ENCODE measurements at places on chromosomes 6 and 20.

DNA sequence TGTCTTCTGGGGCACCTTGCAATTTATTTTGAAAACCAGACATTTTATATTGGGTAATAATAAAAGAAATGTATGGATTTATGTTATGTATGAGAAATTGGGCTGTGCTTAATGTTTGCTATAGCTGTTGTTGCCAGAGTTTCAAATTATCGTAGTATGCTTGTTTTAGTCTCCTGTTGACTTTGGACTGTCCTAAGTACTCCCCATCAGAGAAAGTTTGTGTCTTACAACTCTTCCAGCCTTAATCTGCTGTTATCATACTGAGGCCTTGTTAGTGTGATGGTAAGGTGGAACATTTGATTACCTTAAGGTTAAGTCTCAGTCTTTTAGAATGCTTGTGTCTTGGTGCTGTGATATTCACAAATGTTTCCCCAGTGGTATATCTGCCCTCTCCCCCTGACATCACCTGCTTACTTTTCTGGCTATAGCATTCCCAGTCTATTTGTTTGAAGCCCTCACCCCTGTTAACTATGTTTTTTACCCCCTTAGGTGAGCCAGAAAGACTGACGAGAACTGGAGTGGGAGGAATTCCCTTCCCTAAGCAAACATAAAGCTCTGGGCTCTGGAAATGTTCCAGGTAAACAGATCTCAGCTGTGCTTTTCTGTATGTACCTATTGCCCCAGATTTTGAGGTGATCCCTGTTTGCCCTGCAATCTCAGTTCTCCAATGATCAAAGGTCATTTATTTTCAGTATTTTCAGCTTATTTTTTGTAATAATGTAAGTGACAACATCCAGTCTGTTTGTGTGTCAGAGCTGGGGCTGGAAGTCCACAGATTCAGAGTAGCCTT is 581.1 kb upstream of the CITED2 start:
- DNase-seq: no peak

GRCh38 chr6:13496513-13497190 is 9.3 kb upstream of the GFOD1 start:
- DNase-seq: no peak

GRCh38 chr6:156420172-156420993 is 356.8 kb upstream of the ARID1B start:
- DNase-seq: no peak

- no peak for DNase-seq
Measured at GRCh38 chr6:105499931-105500330, 97.0 kb upstream of the PREP start.

GRCh38 chr20:60180986-60181385 is 222.8 kb downstream of the CDH26 start:
- DNase-seq: no peak

Measured in activated T-helper 1 cell treated with anti-CD3 and anti-CD28 coated beads, Interleukin-2, amount 50 U/mL, for 16 hours (primary cell).